WTC11 (cell line): ENCODE measurements at places on chromosomes 2 and 18. TPM values are rescaled to one million over a fixed set of nuclear protein-coding genes. Genes with fewer than 3 reads are reported as not detected.

Gene EMILIN1
- total RNA-seq: 3.0 to 4.0 TPM (median 3.5 TPM) in 3 replicates

Gene WDPCP
- 7.3 to 11.6 TPM (median 10.9 TPM) in 3 replicates for total RNA-seq

Gene GYPC
- 21.9 to 28.1 TPM (median 23.9 TPM) in 3 replicates for total RNA-seq

Gene ZNF396
- total RNA-seq: 1.0 to 1.9 TPM (median 1.5 TPM) in 3 replicates

Gene CRYGB
- 0.87 TPM in 1 of 3 replicates, not detected in the others for total RNA-seq

Gene IL1RL2
- total RNA-seq: 0.11 TPM in 1 of 3 replicates, not detected in the others

Gene CDK5R2
- total RNA-seq: 0.16 to 0.46 TPM (median 0.26 TPM) in 3 replicates

Gene CCDC178
- total RNA-seq: 0.20 TPM in 1 of 3 replicates, not detected in the others

DNA sequence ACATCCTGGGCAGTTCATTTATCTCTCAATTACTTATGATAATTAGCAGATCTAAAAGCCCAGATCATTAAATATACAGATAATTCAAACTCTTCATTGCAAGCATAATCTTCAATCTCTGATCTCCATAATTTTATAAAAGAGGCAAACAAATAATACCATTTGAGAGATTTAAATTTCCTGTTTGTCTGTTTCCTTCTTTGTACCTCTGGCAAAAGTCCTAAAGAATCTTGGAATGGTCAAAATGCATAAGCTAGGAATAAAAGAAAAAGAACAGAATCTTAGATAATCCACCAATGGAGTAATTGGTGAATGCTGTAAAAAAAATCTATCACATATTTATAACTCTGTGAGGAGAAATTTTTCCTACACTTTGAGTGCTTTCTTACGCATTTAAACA, 1080.9 kb upstream of the ZEB2 start:
- DNase-seq: no peak

DNA sequence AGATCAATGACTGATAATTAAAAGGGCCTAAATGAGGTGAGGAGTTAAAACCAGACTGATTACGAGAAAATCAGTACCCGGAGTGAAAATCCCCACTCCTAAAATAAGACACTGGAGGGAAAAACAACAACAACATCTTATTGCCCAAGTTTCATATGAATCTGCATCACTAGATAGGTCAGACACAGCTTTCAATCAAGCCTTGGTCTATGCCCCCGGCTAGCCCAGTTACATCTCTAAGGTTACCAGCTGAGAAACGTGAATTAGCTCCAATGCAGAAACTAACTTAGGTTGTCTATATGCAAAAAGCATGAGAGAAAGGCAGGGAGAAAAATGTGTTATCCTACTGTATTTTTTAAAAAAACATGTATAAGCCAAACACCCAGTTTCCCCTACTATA, 53.7 kb downstream of the ROCK2 start:
- no peak for DNase-seq

DNA sequence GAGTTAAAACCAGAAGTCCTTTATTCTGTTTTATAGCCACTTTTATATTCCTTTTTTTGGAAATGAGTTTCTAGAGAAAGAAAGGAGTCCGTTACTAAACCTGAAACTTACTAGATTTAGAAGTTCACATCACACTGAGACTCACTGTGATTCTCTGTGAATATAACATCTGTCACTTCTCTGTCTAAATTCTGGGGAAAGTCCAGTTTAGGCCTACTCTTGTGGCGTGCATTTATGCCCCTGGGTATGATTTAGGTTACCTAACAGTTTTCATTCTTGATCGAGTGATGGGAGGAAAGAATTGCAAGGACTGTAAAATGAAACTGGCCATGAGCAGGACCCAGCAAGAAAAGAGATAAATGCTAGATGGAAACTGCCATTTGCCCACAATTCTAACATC, 449.6 kb downstream of the SPAG16 start:
- no peak for DNase-seq

GRCh38 chr2:155203178-155203577, 504.7 kb downstream of the KCNJ3 start:
- no peak for DNase-seq

GRCh38 chr2:84904717-84905174, 710 bp upstream of the TMSB10 start:
- DNase-seq: peak; percentile 70

DNA sequence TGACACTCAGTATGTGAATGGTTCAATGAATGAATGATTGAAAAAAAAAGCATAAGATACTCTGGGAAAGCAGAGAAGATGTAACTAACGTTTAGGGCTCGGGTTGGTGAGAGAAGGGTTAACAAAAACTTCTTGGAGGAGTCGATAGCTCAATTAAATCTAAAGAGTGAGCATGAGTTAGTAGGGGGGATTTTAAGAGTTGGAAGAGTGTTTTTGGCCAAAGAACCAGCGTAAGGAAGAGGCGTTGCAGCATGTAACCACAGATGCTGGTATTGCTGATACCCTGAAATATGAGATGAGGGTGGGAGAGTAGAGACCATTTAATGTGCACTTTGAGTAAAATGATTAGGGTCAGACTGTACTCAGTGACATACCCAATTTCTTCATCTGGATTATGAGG, 14.5 kb downstream of the ARHGAP28 start:
- no peak for DNase-seq

- peak; percentile 56 for DNase-seq
Measured at GRCh38 chr2:113157118-113157896, 16.5 kb upstream of the PSD4 start.

- no peak for DNase-seq
Measured at GRCh38 chr2:22450831-22451230, 934.1 kb upstream of the KLHL29 start.

DNA sequence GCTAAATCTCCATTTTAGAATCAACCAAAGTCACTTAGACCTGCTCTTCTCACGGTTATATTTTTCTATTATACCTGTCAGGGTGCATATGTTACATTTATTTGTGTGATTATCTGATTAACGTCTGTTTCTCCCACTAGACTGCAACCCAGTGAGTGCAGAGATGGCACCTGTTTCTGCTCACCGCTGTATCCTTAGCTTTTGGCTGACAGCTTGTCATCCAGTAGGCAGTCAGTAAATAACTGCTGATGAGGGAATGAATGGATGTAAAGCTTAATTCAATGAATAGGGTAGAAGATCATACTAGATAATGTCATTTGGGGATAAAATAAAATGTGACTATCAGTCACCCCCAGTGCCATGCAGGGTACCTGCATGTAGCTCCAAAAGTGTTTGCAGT, 6.9 kb upstream of the CHRNA1 start:
- no peak for DNase-seq

DNA sequence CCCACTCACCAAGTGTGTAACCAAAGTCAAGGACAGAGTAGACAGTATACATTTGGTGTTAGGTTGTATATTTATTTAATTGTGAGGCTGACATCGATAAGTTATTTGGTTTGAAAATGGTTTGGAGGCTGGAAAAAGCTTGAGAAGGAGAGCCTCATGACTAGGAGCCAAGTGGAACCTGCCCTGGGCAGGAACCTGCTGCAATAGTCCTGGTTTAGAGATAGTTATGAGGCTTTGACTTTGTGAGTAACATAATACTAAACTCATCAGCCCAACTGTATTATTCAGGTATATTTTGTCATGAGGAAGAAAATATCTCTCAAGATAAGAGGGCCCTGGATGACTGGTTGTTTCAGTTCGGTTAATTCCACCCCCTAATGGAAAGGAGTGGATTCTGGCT, 234.3 kb upstream of the CYRIA start:
- no peak for DNase-seq

DNA sequence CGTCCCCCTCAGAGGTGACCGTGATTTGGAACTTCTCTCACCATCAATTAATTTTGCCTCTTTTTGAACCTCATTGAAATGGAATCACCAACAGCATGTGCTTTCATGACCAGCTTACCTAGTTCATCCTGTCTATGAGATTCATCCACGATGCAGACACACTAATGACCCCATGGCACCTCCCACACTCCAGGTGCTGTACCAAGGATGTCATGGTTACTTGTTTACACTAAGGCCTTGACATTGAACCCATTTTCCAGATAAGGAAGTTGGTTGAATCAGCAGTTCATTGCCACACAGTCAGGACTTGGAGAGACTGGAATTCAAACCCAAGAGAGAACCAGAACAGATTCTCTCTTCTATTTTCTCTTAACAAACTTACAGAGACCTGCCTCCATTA, 139.0 kb downstream of the ZFP36L2 start:
- DNase-seq: no peak

DNA sequence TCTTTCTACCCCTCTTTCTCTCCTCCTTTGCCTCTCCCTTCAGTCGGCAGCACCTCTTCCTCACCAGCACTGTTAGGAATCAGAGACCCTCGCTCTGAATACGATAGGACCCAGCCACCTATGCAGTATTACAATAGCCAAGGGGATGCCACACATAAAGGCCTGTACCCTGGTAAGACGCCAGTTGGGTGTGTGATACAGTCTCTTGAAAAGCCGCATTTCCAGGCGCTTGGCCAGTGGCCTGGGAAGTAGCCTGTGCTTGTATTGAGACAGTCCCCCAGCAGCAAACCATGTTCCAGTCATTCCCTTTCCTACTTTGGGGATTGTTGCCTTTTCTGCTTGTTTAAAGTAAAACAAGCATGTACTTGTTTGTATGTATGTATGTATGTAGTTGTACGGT, 118.4 kb upstream of the DAPL1 start:
- DNase-seq: no peak

- no peak for DNase-seq
Measured at GRCh38 chr2:202135091-202135874, 62.2 kb downstream of the KIAA2012 start.

DNA sequence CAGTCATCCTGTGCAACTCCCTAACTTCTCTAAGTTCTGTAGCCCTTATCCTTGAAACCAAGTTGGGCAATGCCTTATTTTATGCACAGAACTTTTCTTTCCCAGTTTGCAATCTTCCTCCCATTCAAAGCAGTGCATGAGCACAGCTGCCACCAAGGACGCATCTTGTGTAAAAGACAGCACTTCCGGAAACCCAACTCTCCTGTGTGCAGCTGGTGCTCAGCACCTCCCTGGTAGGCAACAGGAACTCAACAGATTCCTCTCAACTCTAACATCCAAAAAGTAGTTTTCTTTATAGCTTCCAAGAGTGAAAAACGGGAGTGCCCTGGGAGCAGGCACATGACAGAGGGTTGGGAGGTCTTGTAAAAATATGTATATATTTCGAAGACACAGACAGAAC, 2.2 kb downstream of the TMEM18 start:
- DNase-seq: no peak

DNA sequence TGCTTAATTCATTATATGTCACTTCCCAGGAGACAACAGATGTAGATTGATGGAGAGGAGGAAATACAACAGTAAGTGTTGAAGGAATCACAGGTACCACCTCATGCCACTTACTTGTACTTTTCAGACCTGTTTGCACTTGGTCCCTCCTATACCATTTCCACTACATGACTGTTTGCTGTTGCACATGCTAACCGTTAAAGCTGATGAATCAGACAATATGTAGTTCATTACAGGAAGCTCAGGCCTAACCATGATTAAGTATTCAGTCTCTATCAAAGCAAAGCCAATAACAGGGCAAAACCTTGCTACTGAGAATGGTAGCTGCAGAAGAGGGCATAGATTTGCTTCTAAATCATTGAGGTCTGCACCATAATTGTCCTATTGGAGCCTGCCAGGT, 30.2 kb upstream of the GRP start:
- DNase-seq: no peak

GRCh38 chr2:12320991-12321641, 395.6 kb upstream of the TRIB2 start:
- no peak for DNase-seq

DNA sequence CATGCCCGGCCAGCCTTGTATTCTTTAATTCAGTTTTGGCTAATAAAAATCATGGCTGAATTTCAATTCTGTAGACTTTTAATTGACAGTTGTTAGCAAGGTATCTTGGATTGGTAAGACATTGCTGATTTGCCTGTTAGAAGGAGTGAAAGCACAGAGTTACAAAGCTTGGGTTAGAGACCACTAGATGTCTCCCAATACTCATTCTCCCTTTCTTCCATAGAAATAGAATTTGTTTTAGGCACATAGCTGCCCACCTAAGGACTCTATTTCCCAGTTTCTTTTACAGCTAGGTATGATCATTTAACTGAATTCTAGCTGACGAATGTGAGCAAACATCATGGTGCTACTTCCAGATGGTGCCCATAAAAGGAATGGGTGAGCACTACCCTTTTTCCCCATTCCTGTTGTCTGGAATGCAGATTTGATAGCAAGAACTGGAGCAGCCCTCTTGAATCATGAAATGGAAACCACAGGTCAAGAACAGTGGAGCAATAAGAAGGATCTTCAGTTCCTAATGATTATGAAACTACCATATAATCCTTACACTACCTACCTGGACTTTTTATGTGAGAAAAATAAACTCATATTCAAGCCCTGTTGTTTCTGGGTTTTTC, 17.5 kb downstream of the PECR start:
- no peak for DNase-seq

DNA sequence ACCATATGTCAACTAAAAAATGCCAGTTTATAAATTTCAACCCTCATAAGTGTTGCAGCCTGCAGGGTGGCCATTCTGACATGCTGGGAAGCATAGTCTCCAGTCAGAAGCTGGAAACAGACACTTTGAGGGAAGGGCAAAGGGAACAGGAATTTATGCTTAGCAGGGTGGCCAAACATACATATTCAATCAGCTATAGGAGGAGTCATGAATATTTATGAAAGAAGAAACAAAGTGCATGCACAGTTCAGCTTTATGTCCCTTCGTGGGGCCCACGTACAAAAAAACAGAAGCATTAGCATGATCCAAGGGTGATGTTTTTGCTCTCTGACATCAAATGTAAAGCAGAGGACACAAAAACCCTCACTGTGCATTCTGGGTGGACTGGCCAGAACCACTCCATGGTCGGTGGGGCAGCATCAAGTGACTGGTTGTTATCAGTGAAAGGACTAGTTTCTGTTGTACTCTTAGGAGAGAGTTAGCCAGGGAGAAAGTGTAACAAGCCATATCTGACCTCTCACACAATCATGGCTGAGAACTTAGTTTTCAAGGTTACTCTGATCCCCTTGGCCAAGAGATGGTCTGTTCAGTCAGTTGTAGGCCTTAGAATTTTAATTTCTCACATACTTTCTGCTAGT, 9.9 kb upstream of the PDE11A start:
- no peak for DNase-seq

DNA sequence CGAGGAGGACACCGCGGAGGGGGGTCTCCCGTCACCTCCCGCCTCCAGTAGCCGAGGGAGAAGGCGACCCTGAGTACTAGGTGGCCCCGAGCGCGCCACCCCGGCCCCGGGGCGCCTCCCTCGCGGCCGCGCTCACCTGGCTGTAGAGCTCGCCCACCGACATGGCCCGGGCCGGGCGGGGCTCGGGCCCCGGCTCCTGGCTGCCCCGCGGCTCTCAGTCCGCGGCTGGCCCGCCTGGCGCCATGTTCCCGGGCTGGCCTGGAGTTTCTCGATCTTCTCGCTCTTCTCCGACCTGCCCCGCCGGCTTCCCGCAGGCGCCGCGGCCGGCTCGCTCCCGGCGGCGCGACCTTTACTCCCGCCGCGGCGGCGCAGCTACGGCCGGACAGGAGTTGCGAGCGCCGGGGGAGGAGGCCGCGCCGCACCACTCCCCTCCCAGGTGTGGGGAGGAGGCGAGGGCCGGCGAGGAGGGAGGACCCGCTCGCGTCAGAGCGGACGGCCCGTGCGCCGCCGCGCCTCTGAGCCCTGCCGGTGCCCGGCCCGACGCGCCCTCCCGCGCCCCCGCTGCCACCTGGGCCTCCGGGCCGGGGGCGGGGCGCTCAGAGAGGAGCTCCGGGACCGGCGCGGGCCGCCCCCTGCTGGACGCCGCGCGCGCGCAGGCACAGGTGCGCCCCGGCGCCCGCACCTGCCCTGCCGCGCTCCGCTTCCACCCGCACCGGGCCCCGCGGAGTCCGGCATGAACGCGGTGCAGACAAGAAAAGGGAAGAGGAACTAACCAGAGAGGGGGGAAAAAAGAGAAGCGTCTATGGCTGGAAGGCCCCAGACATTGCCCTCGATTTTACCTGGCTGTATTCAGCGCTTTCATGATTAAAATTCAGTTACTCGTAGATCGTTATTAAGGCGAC, at the start of gene MYO5B:
Gene MYO5B (minus strand): TSS at position 517 of the 902 bp plus-strand sequence. CDS start 354 bp downstream, at position 163.
- DNase-seq: peak; percentile 71
